ENCODE measurements at places on chromosomes 11 and 22.
A peak's percentile ranks its signal among the peaks of the same experiment; 100 is the strongest.

DNA sequence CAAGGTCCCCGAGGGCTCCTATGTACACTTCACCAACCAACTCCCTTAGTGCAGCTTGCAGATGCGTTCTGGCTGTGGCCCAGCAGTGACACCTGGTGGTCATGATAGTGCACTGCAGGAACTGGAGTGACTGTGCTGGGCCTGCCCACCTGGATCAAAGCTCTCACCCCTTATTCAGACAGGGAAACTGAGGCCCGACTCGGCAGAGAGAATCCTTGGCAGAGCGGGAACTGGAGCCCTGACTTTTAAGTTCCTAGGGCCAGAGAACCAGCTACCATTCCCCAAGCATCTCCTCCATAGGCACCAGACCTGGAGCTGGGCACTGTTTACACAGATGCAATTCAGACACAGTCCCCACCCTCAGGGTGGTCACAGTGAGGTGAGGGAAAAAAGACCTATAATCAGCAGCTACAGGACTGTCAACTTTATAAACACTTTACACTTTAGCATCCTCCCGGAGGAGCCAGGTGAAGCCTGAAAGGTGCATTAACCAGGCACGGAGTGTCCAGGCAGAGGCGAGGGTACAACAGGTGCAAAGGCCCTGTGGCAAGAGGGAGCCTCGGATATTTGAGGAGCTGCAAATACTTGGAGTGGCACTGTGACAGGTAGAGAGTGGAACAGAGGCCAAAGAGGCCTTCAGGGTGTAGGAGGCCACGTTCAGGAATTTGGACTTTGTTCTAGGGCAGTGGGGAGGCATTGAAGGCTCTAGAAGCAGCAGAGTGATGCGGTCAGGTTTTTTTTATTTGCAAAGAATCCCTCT is 22.0 kb downstream of the RHBDD3 start:
- peak; percentile 52 for DNase-seq

DNA sequence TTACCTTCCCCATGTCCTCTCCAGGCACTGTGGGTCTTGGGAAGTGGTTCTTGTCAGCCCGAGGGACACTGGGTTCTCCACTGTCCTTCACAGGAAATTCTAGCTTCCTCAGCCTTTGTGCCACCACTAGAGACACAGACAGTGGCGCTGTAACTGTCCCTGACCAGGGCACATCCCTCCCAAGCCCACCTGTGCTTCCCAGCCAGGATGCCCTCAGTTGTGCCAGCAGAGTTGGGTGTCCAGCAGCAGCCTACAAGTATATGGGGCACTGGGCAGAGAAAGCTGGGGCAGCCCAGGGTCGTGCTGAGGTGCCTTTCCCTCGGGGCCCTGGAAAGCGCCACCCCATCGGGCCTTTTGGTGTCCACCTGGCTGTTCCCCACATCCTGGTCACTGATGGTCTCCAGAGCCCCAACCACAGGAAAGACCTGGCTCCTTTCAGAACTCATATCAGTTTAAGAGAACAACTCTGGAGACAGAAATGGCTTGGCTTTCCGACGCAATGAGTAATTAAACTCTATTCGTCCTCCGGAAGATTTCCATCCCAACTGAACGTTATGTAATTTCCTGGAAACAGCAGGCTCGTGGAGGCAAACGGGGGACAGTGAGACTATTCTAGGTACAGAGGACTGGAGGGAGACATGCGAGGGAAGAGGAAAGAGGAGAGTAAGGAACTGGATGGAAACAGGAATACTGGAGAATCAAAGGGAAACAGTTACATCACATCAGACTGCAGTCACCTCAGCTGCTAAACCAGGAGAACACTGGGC is 28.6 kb downstream of the PPP2R1B start:
- DNase-seq: no peak

GRCh38 chr11:86715611-86716010 is 43.2 kb upstream of the ME3 start:
- DNase-seq: no peak

- DNase-seq: no peak
These were observed 38.8 kb downstream of the RNF141 start for GRCh38 chr11:10502065-10502680.

DNA sequence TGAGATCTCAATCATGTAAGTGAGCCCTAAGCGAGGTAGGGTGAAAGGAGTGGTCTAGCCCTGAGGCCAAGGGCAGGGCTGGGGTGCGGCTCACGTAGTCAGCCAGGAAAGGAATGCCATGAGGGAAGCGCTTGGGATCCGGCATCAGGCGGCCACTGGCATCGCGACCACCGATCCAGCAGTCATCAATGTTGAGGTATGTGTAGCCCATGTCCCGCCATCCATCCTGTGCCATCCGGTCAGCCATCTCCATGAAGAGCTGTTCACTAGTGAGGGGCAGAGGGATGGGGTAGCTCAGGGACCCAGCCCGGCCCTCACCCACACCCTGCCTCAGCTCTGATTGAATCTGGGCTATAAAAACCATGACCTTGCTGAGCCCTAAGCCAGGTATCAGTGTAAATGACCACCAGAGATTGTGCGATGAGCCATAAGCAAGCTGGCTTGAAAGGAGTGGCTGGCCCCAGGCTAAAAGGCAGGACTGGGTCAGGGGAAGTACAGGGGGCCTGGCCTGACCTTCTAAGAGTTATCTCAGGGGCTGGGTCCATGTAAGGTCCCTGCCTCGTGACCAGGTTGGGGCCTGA is 2.9 kb downstream of the NAGA start:
- no peak for DNase-seq

- DNase-seq: no peak
These were observed 43.7 kb downstream of the KREMEN1 start for GRCh38 chr22:29116397-29117123.

GRCh38 chr11:78149646-78150045 is 10.2 kb upstream of the ALG8 start:
- no peak for DNase-seq

- DNase-seq: no peak
These were observed 626 bp downstream of the DNAL4 start for GRCh38 chr22:38793317-38793716.

DNA sequence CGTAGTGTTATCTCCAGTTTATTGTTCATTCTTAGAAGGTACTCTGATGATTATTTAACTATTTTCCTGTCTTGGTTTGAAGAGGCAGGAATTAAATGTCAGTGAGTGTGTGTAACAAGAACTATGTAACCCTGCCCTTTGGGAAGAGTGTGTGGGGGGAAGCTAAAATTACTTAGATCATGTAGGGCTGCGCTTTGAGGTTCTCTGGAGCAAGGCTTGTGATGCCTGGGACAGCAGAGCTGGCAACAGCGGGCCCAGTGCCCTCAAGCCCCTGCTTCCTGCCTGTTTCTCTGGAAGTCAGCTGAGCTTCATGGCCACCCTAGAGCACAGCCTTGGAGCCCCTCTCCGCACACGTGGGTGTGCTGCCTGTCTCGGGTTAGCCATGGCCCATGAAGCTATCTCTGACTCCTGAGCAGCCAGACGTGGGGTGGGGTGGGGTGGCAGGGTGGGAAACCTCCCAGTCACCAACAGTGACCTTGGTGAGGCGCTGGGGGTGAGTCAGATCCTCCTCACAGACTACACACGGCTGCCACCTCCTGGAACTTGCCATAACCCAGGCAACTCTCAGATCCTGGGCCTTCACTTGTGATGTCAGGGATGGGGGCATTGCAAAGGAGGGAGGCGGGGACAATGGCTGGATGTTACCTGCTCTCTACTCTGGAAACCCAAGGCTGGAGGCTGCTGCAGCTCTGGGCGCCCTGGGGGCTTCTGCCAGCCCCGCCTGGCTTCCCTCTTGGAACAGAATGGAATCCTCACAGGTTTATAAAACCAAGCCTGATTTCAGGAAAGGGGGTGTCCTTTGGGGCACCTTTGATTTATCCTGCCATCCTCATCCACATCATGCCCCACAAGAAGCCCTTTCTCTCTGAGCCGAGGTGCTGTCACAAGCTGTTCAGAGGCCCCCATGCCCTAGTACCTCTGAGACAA is 88.6 kb downstream of the SNX19 start:
- DNase-seq: peak; percentile 67

DNA sequence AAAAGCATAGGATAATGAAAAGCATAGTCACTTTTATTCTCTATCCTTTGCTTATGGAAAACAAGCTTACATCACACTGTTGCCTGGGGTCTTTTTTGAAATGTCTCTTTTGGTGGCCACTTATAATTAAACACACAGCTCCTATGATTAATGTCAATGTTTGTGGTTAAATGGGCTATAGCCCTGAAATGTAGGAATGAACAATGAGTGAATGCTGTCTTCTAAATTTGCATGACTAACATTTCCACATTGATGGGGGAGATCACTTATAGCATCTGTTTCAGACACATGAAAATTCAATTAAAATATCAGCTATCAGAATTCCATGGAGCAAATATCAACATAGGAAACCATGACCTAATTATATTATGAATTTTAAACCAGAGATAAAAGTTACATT is 171.4 kb upstream of the FAT3 start:
- DNase-seq: no peak

GRCh38 chr11:34565417-34566207 is 52.0 kb upstream of the ELF5 start:
- peak; percentile 50 for DNase-seq

GRCh38 chr11:120384476-120384875 is 48.3 kb downstream of the ARHGEF12 start:
- DNase-seq: no peak

GRCh38 chr11:123590296-123590912 is 64.0 kb downstream of the SCN3B start:
- peak; percentile 18 for DNase-seq

- no peak for DNase-seq
These were observed 49.6 kb downstream of the CECR2 start for GRCh38 chr22:17418890-17419324.

GRCh38 chr22:36385491-36386350 is 2.0 kb downstream of the MYH9 start:
- peak; percentile 50 for DNase-seq

DNA sequence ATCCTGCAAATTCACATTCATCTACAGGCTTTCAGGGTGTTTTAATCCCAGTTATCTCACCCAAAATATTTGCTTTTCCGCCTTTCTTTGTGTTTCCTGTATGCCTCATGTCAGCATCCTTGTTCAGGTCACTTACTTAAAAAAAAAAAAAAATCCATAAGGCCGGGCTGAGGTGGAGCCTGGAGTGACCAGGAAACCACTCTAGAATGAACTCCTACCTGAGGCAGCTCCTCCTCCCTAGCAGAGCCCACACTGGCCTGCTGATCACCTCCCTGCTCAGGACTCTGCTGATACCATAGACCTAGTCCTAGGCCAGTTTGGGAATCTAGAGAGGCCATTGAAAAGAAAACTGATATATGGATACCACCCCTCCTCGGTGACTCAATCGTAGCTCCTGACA is 8.7 kb upstream of the DGAT2 start:
- no peak for DNase-seq

DNA sequence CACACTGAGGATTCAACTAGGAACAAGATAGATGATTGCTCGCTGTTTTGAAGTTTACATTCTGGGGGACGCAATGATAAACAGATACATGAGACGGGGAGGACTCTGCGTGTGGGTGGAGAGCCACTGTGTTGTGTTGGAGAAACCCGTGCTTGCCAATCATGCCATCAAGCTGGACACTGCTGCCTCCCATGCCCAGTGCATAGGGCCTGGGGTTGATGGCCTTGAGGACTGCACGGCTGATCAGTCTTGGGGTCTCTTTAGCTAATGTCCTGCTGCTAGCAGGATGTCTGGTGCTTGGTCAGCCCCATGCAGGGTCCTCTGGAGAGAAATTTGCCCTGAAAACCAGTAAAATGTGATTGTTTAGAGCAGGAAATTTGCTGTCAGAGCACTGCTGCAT is 221.2 kb upstream of the B3GAT1 start:
- no peak for DNase-seq

- DNase-seq: no peak
These were observed 17.9 kb upstream of the EMID1 start for GRCh38 chr22:29187831-29188230.

DNA sequence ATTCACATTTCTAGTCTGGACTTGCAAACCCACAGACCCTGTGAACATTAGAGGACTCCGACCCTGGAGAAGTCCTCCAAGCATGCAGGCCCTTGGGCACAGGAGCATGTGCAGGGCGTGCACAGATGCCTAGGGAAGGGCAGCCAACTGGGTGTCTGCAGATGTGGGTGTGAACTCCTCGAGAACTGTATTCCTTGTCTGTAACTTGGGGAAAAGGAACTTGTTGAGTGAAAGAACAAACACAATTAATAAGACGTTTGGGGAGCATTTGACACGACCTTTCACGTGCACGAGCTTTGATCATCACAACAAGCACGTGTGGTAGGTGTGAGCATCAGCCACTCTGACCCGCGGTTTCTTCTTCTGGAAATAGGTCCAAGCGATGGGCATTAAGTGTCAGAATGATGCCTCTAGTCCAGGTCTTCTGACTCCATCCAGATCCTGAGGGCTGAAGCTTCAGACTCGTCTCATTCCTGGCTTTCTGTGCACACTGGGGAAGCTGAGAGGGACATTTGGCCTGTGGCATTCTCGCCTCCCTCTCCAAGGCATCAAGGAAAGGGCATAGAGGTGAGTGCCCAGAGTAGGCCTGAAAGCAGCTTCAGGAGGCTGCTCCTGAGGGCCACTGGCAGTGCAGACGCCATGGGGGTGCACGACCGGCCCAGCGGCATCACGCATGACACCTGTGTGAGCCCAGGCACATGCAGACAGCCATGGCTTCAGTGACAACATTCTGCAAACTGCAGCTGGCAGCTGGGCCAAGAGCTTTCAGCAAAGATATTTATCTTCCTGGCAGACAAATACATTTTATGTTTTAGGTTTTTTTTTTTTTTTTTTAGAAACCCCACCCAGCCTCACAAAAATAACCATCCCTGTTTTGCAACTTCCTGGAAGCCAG is 32.5 kb downstream of the ALX4 start:
- DNase-seq: no peak

DNA sequence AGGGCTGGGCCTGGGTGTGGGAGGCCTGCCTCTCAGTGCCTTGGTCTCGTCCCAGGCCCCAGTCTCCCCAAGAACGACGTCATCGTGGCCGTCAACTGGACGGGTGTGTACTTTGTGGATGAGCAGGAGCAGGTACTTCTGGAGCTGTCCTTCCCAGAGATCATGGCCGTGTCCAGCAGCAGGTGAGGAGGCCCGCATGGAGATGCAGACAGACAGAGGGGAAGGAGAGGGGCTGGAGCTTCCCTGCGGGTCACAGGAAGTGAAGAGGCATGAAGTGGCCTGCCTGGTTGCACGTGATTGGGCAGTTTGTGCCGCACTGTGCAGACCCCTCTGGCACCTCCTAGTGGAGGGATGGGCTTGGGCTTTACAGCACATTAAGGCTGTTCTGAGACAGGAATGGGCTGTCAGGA is 70.4 kb downstream of the MYO7A start:
- peak; percentile 68 for DNase-seq

DNA sequence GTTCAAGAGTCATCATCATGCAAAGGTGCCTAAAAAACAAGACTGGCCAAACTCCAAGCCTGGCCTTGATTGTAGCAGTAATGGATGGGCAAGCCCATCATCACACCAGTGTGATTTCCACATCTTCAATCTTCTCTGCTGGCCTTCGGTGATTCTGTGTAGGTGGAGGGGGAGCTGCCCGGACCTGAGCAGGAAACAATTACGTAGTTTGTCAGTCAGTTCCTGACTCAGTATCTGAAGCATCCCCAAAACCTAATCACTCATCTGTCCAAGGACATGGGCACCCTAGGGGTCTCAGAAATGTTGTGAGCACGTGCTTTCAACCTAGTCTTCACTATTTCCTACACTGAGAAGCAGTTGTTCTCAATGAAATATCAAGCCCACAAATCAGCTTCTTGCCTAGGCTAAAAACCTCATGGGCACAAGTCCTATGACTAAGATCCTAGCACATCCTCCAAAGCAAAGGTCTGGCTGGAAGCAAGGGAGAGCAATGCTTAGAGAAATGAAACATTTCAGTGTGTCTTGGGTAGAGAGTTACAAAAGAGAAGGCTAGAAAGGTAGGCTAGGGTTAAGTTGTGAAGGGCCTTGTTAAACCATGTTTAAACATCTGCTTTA is 24.6 kb downstream of the ATG16L2 start:
- no peak for DNase-seq

GRCh38 chr11:6356503-6357055 is 33.7 kb upstream of the SMPD1 start:
- no peak for DNase-seq

Measured in SJCRH30 (cell line).